ENCODE measurements at places on chromosomes 2 and 18.

DNA sequence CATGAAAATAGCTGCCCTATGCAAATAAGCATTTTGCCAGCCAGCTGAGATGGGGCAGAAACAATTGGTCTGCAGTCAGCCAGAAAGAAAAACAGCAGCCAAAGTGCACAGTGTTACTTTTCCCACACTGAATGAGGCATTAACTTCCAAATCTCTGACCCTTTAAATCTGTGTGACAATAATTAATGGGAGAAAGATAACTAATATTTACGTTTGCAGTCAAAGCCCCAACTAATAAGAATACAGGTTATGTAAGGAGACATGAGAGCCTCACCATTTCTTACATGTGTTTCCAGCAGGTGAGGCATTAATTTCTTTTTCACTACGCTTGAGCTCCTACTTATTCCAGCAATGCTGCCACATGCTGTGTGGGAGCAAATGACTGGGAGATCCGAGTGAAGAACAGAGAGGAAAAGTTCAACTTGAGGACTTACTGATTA lies 339.0 kb downstream of the SATB2 start:
- no peak for DNase-seq

GRCh38 chr2:112092286-112093041 lies 37.4 kb downstream of the TMEM87B start:
- DNase-seq, result peak; percentile 30

DNA sequence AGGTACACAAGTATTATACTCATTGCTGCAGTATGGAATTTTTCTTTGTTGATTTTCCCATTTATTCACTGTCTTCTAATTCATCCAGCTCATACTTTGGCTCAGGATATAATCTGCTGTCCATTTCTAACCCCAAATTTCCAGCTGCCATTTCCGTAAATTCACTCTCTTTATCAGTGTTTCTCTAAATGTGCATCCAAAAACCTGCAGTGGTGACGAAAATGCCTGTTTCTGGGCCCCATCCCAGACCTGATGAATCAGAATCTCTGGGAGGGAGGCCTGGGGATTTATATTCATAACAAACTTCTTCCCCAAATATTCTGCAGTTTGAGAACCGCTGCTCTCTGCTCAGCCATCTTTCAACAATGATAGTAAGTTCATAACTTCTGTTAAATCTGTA lies 86.6 kb downstream of the VWC2L start:
- no peak for DNase-seq

DNA sequence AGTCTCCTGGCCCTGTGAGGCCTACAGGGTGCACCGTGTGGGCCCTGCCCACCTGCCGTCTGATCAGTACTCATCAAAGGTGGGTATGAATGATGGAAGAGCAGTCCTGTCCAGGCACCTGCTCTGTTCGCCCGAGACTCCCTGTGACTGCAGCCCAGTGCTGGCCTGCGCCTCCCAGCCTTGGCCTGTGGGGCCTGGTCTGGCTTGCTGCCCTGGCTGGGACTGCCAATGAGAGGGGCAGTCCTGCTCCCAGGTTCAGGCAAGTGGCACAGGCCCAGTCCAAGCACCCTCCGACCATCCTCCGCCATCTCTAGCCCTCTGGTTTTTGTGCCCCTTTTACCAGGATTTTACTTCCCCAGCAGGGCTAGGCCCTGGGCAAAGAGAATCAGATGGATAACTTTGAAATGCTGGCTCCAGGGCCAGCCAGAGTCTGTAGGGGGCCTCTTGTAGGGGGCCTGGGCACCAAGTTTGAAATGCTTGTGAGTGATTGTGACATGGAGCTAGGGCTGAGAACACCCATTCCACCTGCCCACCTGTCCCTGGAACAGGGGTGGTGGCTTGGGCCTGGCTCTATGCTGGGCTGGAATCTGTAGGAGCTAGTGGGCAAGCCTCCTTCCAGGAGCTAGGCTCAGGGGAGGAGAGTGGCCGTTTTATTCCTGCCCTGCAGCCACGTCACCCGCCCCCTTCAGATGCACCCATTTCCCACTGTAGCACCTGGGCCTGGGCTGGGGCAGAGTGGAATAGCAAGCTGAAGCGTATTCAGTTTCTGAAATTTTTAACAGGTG lies 8.7 kb upstream of the HS6ST1 start:
- DNase-seq, result no peak

GRCh38 chr2:217555081-217555876 lies 447.5 kb downstream of the TNS1 start:
- DNase-seq, result no peak

DNA sequence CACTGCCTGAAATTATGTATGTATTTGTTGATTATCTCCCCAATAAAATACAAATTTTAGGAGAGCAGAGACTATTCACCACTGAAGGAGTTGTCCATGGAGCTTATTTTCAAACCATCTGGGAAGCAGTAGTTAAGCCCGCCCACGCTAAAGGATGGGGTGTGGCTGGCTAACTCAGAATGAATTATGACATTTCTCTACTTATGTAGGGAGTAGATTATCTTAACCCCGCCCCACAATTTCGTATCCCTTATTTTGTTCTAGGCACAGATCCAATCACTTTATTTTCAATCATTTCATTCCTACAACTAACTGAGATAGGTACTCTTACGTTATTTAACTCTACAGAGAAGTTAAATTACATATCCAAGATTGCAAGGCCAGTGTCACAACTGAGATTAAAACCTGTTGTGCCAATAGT lies 1.4 kb upstream of the LAPTM4A start:
- peak; percentile 77 for DNase-seq

DNA sequence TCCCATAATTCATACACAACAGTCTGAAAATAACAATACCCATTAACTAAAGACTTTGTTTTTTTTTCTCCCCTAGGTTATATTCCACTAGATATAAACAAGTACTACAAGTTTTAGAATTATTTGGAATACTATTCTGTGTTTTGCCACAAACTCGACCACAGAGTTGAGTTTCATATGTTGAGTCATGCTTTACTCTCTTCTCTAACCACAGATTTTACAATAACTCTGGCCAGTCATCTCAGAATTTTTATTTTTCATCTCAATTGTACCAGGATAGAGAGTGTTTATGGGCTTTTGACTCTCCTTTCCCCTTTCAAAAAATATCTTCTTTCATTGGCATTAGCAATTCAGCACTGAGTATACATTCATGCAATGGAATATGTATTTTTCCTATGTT lies 348.7 kb upstream of the GALNT5 start:
- DNase-seq, result peak; percentile 62

DNA sequence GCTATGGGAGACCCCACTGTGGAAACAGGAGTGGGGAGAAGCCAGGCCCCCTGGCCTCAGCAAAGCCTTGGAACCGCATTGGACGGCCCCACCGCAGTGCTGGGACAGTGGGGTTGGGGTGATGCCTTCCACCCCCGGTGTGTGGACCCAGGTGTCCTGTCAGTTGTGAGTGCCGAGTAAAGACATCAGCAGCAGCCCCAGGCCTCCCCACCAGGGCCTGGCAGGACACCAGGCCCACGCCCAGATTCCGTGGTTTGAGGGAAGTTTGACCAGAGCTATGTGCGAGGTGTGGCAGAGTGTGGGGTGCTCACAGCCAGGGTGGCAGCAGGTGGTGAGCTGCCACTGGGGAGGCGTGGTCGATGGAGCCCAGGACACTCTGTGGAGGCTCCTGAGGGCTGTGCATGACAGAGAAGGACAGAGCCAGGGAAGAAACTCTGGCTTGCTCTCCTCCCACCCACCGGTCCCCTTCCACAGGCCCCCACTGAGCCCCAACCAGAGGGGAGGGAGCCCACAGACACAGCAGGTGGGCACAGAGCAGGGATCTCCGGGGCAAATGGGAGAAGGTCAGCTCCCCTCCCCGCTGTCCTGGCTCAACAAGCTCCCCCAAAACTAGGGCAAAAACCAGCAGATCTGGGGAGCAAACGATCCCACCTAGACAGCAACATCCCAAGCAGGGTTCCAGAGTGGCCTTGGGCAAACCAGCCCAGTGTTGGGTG lies 69.1 kb downstream of the TWIST2 start:
- no peak for DNase-seq

GRCh38 chr18:55147791-55148190 lies 188.5 kb upstream of the CCDC68 start:
- no peak for DNase-seq

DNA sequence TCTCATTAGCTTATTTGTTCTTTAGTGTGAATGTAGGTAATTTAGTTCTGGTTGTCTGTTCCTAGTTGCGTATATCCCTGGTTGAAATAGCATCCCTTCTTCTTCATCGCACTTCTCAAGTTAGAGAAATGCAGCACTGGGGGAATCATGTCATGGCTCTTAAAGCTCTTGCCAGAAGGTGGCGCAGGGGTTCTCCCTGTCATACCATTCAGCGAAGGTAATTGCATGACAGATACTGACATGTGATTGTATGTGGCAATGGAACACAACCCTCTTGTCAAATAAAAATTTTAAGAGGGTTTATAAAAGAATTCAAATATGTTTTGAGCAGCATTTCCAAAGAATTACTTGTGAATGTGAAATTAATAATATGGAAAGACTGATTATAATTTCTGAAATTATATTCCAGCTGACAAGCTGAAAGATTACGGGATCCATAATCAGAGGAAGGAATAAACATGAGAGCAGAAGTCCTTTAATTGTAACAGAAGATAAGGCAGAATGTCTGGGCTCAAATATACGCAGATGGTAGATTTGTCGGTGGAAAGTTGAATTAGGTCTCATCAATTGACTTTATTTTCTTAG lies 411.7 kb downstream of the DSEL start:
- peak; percentile 62 for DNase-seq

GRCh38 chr2:197878792-197879191 lies 74.4 kb downstream of the PLCL1 start:
- DNase-seq, result peak; percentile 79

DNA sequence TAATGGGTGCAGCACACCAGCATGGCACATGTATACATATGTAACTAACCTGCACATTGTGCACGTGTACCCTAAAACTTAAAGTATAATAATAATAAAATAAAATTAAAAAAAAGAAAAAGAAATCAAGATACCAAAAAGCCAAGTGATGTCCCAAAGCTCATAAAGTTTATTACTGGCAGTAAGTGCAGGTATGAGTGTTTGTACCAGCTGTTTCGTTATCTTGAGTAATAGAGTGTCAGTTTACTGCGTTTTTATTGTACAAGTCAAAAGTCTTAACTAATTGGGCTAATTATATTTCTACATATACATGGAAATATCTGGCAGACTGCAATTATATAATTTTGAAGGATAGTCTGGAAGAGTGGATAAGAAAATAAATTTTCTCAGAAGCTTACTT lies 41.8 kb downstream of the MFSD6 start:
- no peak for DNase-seq

DNA sequence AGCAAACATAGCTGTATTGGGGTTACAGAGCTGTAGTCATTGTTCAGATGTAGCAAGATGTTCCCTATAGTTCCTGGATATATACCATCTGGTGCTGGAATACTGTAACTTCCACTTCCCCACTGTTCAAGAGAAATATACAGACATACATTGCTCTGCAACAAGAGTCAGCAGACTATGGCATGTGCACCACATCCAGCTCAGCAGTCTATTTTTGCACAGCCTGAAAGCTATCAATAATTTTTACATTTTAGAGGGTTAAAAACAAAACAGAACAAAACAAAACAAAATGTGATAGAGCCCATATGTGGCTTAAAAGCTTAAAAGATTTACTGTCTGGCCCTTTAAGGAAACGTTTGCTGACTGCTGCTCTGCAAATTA lies 31.8 kb upstream of the VIT start:
- DNase-seq, result no peak

DNA sequence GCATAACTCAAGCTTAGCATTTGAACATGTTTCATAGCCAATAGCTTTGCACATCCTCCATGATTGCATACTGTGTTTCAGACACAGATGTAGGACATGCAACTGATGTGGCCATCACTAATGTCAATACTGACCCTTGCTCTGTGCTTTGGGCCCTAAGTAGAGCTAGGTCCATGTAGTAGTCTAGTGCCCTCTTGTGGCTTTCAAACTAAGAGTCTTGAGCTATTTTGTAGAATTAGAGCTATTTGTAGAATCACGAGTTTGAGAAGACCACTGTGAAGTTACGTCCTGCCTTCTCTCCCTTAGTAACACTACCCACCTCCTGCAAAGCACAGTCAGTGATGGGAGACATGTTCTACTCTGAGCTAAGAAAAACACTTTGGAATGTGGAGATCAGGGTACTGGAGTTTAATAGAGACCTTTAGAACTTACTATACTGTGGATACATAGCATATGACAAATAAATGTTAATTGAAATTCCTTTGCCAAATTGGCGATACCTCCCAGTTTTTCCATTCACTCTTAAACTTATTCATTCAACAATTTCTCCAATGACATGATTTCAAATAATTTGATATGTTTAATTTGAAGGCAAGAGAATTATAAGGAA lies 306.5 kb upstream of the TNP1 start:
- DNase-seq, result peak; percentile 54

GRCh38 chr2:97919858-97920257 lies 75.9 kb downstream of the TMEM131 start:
- DNase-seq, result no peak

- no peak for DNase-seq
These were observed 904.8 kb upstream of the CHAC2 start for GRCh38 chr2:52862801-52863200.

DNA sequence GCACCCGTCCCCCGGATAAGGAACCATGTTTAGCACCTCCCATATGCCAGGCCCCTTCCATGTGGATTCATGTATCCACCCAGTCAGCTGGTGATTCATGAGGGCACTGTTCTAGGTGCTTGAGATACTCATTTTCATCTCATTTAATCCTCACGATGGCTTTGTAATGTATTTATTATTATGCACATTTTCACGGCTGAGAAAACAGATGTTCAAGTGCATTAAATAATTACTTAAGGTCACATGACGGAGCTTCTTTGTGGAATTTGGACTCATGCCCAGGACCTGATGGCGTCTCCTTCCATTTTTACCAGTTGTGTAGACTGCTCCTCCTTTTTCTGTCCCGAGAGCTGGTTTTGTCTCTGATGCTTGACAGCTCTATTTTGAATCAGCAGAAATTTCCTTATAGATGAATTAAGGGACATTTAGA lies 72.2 kb upstream of the RBM44 start:
- peak; percentile 65 for DNase-seq

GRCh38 chr2:61179701-61180639 lies 18.0 kb downstream of the C2orf74 start:
- DNase-seq, result peak; percentile 82

GRCh38 chr2:26752656-26753055 lies 11.4 kb upstream of the SLC35F6 start:
- no peak for DNase-seq

GRCh38 chr2:239471011-239471792 lies 70.4 kb upstream of the HDAC4 start:
- DNase-seq, result no peak

DNA sequence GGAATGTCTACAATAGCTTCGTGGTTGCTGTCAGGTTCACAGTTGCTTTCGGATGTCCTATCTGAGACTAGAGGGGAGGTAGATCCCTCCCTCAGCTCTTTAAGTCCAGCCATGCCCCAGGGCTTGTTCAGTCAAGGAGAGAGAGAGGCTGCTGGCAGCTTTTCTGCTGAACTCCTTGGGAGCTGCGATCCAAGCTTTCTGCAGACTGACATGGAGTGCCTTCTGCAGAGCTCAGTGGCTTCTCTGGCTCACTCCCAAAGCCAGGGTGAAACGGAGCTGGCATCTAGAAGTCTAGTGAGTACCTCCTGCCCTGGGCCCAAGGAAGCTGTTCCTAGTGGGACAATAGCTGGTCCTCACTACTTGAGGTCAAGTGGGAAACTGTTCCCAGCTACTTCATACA lies 62.5 kb downstream of the TMEM17 start:
- no peak for DNase-seq

Data from fibroblast of gingiva (primary cell).